ENCODE measurements at places on chromosomes 7 and 10.

GRCh38 chr10:103501186-103501585, 7.7 kb downstream of the NEURL1 start:
- DNase-seq = no peak

- DNase-seq = no peak
Measured at GRCh38 chr7:138387755-138388475, 72.1 kb upstream of the TRIM24 start.

GRCh38 chr10:104323760-104324201, 14.5 kb downstream of the ITPRIP start:
- DNase-seq = no peak

GRCh38 chr7:74627661-74628411, 29.7 kb upstream of the GTF2I start:
- DNase-seq = no peak

DNA sequence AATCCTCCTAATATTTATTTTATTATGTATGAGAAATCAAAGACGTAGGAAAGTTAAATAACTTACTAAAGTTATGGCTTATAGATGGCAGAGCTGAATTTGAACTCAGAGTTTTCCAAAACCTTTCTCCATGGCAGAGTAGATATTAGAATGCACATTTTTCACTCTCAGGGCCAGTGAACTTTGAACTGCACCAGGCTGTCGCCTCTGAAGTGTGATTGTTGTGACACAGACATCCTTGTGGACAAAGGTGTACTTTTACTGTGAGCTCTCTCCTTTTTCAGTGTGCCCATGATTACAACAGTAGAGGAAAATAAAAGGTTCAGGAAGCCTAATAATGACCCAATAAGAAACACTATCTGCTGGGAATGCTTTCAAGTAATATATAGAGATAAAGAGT, 29.1 kb downstream of the TES start:
- no peak for DNase-seq
